ENCODE measurements at places on chromosomes 6 and 20.

DNA sequence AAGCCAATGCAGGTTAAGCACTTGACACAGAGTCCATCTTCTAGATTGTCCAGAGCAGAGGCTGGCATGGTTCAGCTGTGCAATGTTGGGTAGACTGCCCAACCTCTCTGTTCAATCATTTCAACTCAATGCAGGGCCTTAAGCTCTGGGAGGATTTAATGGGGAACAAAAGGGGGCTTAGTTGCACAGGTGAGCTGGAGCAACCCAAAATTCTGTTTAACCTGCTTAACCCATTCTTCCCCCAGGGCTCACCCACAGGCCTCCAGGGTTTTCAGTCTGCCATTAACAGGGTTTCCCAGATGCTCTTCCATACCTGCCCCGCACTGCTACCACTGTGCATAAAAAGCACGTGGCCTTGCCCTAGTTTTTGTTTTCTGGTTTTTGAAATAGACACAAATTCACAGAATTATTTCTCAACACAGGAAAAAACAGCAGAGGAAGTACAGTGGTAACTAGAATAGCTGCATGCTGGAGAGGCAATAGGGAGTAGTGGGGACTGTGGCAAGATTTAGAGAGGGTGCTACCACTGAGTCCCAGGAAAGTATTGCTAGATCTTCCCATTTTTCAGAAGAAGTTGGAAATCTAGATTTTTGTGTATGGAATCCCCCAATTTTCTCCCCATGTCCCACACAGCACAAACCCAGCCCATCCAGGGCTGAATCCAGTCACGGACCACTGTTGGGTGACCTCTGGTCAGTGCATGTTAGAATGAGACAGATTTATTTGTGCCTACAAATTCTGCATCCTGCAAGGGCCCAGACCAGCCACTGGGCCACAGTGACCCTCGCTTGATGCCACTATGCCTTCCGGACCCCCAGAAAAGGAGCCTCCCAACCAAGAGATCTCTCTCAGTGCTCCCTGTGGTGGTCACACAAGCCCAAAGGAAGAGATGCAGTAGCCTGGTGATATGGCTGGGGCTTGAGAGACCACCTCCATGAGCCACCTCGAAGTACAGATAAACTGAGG lies 4.6 kb downstream of the PTGIS start:
- DNase-seq: no peak

GRCh38 chr6:168609026-168609685 lies 168.2 kb downstream of the SMOC2 start:
- DNase-seq: no peak

GRCh38 chr6:109194880-109195279 lies 99.6 kb downstream of the CEP57L1 start:
- no peak for DNase-seq

DNA sequence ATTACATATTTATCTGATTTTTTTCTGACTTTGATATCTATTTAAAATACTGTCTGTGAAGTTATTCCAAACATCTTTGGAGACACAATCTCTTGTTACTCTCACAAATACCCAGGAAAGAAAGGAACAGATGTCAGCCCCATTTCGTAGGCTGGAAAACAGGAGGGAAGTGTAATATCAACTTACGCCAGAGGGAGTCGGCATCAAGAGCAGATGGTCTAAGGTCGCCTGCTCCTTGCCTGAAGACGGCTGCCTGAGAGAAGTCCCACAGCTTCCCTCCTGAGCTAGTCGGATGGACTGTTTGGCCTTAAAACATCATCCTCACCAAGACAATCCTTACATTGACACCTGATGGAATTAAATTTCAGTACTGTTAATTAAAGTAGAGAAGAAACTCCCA lies 13.4 kb downstream of the CST7 start:
- no peak for DNase-seq

DNA sequence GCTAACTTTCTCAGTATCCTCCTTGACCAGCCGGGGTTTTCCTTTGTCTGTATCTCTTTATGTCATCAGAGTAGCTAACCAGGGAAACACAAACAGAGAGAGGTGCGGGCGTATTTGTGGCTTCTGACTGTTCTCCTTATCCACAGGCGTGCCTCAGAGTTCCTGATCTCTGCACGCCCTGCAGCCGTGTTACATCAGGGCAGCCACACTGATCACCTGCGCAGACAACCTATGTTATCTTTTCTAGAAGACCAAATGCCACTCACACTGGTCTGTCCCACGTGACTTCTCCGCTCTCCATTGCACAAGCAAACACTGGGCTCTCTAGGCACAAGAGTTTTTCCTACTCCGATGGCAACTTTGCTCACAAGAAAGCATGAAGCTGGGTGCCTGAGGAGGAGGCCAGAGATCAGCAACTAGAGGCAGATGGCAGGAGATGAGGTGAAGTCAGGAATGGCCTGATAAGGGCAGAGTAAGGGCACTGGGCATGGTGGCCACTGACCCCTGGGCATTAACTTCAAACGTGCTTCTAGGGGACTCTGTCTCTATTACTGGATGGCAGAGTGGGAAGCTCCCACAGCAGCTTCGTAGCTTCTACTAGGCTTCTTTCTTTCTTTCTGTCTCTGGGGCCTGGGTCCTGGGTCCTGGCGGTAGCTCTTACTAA lies 4.5 kb downstream of the PDE10A start:
- DNase-seq: no peak

DNA sequence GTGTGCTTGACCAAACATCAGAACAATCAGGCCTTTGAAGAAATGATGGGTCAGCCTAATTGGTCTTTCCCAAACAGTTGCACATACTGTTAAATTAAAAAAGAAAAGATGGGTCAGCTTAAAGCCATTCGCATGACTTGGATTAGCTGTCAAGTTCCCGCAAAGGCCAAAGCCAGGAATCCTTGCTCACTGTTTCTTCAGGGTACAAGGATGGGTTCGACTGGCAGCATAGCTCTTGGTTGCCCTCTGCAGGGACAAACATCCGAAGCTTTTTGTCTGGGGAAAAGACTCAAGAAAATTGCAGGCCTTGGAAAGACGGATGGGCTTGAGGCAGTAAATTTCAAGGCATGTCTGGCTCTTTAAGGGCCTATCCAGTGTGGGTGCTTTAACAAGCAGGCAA lies 168.0 kb downstream of the HDGFL1 start:
- peak; percentile 42 for DNase-seq

DNA sequence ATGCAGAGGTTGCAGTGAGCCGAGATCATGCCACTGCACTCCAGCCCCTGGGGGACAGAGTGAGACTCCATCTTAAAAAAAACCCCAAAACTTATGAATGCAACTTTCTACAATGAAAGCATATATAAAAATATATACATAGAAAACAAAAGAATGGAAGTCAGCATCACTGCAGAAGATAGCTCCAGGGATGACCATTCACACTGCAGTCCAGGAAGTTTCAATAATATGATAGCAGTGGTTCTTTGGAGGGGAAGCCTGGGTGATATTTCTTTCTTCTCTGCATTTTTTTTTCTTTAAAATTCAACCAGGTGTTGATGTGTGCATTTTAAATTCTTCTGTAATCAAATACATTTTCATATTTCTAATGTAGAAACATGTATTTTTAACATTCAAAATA lies 12.3 kb downstream of the HLA-G start:
- DNase-seq: no peak

DNA sequence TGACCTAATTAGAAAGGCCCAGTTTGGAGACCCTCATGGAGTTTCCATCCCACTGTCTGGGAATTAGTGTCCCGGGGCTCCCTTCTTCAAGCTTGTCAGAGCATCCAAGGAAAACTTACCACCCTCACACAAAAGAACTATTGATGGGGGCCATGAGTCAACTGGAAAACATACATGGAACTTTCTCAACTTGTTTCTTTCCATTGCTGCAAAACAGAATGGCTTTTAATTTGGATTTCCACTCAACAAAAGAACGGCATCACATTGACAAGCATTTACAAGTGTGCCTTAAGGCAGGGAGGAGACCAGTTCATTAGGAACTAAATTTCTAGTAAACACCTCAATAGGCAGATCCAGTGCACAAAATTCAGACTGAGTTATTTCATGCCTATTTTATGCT lies 289.1 kb upstream of the PREP start:
- DNase-seq: no peak

GRCh38 chr6:143232849-143233248 lies 172.2 kb downstream of the AIG1 start:
- peak; percentile 46 for DNase-seq
